ENCODE measurements at places on chromosomes 3 and 15.

GRCh38 chr3:5298453-5298852 is 110.9 kb downstream of the EDEM1 start:
- no peak for DNase-seq

- DNase-seq, result no peak
Observed at GRCh38 chr3:75687323-75687722, 23.2 kb downstream of the FRG2C start.

GRCh38 chr15:92155934-92156333 is 237.7 kb upstream of the ST8SIA2 start:
- DNase-seq, result no peak

DNA sequence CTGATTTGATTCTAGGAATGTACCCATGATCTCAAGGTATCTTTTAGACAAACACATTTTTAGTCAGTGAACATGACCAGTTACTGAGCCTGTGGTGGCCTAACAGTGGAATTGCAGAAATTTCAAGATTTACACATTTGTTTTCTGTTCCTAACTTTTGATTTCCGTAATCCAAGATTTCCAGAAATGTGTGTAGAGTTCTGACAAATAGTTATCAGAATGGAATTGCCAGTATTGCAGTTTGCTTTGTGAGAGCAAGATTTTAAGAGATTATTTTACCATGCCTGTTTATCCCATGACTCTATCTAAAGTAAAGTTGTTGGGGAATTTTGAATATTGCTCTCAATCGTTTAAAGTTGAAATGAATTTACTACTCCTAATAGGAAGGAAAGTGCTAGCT is 11.7 kb upstream of the UTS2B start:
- no peak for DNase-seq

- DNase-seq, result no peak
Observed at GRCh38 chr15:23384371-23384770, 29.8 kb downstream of the GOLGA8S start.

- no peak for DNase-seq
Observed at GRCh38 chr3:39148435-39149058, 4.8 kb downstream of the CSRNP1 start.

- DNase-seq, result no peak
Observed at GRCh38 chr3:73461547-73461946, 163.2 kb downstream of the PDZRN3 start.

DNA sequence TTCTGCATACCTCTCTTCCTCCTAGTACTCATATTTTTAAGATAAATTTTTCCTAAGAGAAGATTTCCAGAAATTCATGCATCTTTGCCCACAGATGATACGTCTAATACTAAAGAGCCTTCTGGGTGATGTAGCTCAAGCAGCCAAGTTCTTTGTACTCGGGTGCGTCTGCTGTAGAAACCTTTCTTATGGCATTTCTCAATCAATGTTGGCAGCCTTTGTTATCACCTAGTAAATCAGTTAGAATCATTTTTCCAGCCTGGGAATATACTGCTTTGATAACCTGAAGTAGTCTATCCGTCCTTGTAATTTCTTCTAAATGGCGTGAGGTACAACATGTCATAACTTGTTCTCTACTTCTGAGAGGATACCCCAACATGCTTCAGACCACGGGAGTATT is 104.5 kb downstream of the GOLIM4 start:
- DNase-seq, result no peak

GRCh38 chr3:133404920-133405319 is 5.1 kb downstream of the BFSP2 start:
- DNase-seq, result no peak

- no peak for DNase-seq
Observed at GRCh38 chr3:4719046-4719501, 225.9 kb downstream of the ITPR1 start.

- DNase-seq, result no peak
Observed at GRCh38 chr15:70530503-70530902, 232.9 kb downstream of the UACA start.

DNA sequence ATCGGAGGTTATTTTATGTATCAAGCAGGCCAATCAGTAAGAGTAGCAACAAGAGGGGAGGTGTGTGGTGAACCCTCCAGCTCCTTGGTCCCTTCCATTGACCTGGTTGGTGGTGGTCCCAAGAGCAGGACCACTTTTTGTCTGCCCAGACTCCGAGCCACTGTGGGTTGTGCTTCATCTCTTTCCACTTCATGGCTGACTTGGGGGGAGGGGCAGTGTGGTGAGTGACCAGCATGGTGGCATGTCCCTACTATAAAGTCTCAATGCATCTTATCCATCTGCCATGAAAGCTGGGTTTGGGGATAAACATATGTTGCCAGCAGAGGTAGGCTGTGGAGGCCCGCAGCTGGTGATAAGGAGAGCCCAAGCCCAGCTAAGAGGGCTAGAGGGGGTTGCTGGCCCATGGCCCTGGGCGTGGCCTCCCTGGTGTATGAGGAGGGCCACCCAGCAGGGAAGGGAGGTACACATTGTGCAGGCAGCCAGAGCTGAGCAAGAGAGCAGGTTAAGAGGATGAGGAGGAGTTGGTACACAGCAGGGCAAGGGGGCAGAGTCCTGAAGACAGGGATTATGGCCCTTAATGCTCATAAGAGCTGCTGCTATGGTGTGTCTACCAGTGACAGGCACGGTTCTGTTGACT is 7.0 kb downstream of the AEN start:
- no peak for DNase-seq

DNA sequence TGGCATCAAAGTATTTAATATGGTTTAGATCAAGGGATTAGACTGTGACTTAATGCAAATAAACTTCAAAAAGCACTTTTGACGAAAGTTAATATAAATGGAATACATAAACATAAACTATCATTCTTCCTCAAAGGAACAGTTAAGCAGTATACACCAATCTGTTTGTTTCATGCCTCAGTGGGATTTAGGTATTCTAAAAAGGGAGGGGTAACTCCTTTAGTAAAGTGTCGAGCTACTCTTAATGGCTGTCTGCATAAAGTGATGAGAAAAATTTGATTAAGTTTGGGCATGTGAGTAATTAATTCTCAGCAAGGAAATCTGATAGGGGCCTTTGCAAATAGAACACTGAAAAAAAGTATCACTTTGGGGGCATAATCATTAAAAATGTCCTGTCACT is 176.9 kb downstream of the FRMD5 start:
- no peak for DNase-seq
